ENCODE measurements at places on chromosomes 1 and 21.

DNA sequence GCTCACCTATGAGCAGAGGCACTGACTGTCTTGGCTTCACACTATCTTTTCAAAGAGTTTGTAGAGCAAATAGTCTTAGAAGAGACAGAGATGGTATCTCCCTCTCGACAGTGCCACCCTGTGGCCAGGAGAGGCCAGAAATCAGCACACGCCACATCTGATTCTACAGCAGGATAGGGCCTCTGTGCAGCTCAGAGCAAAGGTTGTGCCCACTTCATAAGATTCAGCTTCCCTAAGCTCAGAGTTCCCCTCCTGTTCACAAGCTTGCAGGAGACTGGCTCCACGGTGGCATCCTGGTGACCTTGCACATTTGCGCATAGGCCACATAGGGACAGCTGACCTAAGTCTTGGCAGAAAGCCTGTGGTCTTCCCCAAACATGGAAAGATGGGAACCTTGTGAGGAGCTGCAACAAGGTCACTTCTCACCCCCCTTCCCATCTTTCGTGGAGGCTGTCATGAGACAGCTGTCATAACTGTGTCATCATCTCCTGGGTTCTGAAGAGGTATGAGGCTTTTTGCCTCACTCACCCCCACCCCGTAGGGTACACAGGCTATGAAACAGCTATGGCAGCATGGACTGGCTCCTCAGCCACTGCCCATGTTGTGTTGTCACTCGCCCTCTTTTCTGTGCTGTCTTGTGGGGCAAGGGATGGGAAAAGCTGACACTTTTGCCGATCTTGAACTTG lies 3.0 kb downstream of the ITLN2 start:
- DNase-seq, result peak; percentile 71

- no peak for DNase-seq
These were observed 53.5 kb upstream of the SLC22A15 start for GRCh38 chr1:115922801-115923200.

GRCh38 chr21:34913811-34914210 lies 135.3 kb downstream of the RUNX1 start:
- DNase-seq, result no peak

DNA sequence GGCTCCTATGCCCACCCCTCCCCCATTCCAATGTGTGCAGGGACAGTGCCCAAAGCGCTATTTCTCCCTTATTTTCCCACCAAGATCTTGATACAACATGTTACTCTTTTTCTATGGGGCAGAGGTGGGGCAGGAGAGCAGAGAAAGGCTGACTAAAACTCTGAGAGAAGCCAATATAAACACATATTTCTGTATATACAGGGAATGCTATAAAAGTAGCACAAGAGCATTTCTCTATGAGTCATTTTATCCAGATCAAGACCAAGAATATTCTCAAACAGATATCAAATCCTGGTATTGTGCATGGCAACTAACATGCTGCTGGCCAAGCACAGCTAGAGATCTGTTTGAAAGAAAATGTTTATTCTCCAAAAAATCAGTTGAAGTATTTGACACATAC lies 7.3 kb downstream of the WDR26 start:
- no peak for DNase-seq

GRCh38 chr1:201361652-201362504 lies 15.6 kb downstream of the TNNT2 start:
- no peak for DNase-seq

- DNase-seq, result no peak
These were observed 103.1 kb downstream of the TLR5 start for GRCh38 chr1:223039990-223040389.

DNA sequence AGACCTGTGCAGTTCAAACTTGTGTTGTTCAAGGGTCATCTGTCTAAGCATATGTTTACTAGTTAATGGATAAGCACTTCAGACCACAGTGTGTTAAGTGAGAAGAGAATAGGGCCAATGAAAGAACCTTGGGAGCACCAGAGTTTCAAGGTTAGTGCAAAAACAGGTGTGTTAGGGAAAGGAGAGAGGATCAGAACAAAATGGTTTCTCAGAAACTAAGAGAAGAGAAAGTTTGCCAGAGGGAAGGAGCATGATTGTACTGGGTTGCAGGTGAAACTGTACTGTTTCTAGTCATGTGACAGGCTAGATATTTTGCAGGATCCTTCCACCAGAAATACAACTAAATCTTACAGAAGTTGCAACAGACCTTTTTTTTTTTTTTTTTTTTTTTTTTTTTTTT lies 23.3 kb downstream of the RPRD2 start:
- DNase-seq, result no peak

DNA sequence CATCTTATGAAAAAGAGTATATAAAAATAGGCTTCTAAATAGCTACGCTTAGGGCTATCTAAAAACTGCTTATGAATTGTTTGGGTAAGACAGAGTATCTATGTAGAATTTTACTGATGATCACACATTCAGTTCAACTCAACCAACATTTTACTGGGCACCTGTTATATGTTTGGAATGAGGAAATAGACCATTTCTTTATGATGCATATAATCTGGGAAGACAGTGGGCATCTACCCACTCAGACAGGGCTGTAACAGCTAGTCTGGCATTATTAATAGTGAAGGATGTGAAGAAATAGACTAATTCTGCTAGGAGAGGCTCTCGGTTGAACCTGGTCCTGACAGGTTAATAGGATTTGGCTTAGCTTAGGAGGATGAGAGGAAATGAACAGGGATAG lies 56.9 kb downstream of the TIAM1 start:
- no peak for DNase-seq

DNA sequence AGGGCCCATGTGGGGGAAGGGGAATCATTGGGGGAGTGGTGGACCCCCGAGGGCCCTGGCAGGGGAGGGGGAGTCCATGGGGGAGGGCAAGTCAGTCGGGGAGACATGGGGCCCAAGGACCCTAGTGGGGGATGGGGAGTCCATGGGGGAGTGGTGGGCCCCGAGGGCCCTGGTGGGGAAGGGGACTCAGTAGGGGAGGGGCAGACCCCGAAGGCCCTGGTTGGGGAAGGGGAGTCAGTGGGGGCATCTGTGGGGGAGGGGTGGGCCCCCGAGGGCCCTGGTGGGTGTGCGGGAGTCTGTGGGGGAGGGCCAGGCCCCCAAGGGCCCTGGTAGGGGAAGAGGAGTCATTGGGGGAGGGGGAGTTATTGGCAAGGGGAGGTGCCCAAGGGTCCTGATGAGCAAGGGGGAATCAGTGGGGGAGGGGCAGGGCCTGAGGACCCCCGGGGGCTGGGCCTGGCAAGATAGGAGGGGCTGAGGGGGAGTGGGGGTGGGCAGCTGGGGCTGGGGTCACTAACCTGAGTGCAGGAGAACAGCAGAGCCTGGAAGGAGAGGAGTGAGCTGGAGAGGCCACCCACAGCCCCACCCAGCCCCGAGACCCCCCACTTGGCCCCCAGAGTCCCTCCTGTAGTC lies 2.1 kb downstream of the MXRA8 start:
- no peak for DNase-seq

- DNase-seq, result no peak
These were observed 29.4 kb downstream of the OR2C3 start for GRCh38 chr1:247506831-247507230.

GRCh38 chr1:192867180-192867579 lies 58.3 kb downstream of the RGS2 start:
- no peak for DNase-seq

- no peak for DNase-seq
These were observed 232.8 kb downstream of the CHRM3 start for GRCh38 chr1:239619190-239619589.

DNA sequence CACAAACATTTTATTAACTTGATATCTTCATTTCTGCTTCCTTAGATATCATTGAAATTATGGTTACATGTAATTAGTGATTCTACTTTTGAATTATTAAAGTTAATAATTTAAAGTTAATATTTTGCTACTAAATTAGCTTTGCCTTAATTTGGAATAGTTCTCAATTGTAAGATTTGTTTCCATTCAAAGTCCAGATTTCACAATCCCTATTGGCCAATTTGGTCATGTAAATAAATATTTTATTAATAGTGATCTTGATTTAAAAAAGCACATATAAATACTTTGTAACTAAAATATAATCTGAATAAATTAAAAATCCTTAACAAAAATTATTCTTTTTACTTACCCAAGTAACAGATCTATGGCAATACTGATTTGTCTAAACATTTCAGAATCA lies 1558.6 kb downstream of the NCAM2 start:
- no peak for DNase-seq

DNA sequence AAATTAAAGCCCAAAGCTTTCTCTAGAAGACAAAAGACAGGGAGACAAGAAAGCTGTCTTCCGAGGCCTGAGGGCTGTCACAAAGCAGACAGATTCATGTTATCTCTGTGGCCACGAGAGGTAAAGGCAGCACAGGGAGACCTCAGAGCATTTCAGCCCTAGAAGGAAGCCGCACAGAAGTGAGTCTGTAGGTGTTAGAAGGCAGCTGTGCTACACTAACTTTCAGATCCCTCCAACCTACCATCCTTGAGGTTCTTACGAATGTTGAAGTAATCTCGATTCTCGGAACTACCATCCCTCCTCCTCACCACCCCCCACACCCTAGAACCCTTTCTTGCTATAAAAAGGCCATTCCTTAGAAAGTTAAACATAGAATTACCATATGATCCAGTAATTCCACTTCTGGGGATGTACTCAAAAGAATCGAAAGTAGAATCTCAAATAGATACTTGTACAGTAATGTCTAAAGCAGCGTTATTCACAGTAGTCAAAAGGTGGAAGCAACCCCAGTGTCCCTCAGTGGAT lies 21.5 kb upstream of the LYST start:
- peak; percentile 83 for DNase-seq

DNA sequence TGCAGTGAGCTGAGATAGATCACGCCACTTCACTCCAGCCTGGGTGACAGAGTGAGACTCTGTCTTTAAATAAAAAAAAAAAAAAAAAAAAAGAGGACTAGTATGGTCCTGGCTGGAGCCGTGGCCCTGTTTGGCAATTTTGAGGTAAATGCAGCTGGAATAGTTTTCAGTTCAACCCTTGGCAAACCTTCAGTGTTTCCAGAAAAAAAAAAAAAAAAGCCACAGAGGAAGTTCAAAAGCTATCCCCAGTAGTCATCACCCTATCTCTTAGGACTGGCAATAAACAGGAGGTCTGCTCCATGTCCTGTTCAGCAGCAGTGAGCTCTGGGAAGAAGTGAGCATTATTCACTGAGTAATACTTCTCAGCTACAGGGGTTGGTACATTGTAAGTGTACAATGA lies 56.8 kb upstream of the ERRFI1 start:
- DNase-seq, result no peak

DNA sequence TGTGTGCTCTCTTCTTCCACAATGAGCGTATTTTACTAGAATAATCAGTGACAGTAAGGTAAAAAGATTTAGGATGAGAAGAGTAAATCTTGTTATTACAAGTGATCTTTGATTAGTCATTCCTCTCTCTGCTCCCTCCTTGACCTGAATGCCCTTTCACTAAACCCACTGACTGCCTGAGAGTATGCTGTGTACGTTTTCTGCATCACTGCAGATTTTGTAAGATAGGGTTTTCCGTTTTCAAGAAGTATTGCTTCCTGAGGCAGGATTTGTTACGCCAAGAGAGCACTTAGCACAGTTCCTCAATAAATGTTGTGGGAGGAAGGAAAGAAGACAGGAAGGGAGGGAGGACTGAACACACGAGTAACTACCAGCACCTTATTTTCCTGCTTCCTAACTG lies 7.7 kb upstream of the LAMB3 start:
- DNase-seq, result no peak

DNA sequence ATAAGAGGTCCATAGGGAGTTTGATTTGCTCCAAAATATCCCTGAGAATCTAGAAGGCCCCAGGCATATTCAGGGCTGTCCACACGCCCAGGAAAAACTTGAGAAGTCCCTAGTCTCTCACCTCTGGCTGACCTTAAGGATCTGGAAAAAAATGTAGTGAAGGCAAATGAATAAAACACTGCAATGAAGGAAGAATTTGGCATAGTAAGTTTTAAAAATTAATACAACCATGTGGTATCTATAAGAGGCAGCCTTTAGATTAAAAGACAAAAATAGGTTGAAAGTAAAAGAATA lies 91.3 kb downstream of the COLGALT2 start:
- DNase-seq, result no peak

DNA sequence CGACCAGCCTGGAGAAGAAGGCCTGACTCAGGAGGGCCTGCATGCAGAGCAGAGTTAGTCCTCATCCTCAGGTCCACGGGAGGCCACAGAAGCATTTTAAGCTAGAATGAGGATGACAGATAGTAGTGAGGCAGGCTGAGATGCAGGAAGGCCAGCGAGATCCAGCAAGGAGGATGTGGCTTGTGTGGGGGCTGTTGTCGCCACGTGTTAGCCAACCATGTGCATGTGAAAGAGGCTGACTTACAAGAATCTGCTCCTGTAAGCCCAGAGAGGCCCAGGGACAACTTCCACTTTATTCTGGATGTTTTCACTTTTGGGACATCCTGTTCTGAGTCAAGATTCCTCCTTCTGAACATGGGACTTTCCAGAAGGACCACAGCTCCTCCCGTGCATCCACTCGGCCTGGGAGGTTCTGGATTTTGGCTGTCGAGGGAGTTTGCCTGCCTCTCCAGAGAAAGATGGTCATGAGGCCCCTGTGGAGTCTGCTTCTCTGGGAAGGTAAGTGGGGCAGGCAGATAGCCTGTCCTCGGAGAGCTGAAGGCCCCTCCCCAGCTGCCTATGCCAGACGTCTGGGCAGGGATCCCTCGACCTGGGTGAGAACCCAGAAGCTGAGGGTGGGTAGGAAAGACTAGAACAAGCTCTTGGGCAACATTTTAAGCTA lies at the start of gene SLAMF8:
TSS of gene SLAMF8 (plus strand) at position 433 of the 661 bp plus-strand sequence. CDS start at position 459, 26 bp downstream.
- peak; percentile 49 for DNase-seq

DNA sequence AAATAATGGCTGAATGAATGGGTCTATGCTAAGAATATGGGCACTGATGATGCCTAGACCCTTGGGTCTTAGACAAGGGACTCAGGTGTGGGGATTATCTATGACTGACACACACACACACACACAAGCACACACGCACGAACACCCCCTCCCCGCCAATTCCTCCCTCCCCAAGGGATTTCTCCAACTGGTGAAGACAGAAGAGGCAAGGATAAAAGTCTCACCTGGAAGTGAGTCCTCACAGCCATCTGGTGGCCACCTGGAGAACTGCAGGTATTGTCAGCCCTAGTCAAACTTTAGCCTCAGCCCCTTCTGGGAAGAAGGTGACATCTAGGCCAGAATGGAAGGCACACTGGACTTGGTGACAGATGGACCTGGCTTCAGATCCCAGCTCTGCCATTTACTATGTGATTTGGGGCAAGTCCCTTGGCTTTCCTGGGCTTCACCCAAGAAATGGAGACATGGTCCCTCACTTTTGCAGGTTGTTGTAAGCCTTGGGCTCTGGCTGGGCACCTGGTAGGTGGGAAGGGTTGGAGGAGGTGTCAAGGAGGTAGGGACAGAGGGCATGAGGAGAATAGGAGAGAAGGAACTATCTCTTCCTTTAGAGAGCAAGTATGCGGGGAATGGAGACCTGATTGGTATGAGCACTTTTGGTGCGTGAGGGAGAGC lies 4.0 kb upstream of the GPR3 start:
- peak; percentile 78 for DNase-seq

- no peak for DNase-seq
These were observed 25.8 kb downstream of the PTPN14 start for GRCh38 chr1:214525535-214526019.
